ENCODE measurements at places on chromosomes 6 and 20. TPM values are rescaled to one million over a fixed set of nuclear protein-coding genes. Genes with fewer than 3 reads are reported as not detected.

- no peak for DNase-seq
Observed at GRCh38 chr6:105220186-105220585, 40.4 kb upstream of the POPDC3 start.

- DNase-seq, result no peak
Observed at GRCh38 chr6:155510879-155511278, 55.2 kb upstream of the NOX3 start.

- no peak for DNase-seq
Observed at GRCh38 chr6:4935486-4935885, 68.4 kb downstream of the RPP40 start.

GRCh38 chr6:135811644-135812526 lies 39.6 kb upstream of the PDE7B start:
- DNase-seq, result no peak

GRCh38 chr6:14727494-14728395 lies 518.1 kb upstream of the JARID2 start:
- no peak for DNase-seq

GRCh38 chr20:2230726-2231488 lies 64.9 kb upstream of the TGM3 start:
- DNase-seq, result no peak

The C6orf58 gene
- 1.2 TPM for polyA plus RNA-seq

The CLIC5 gene
- polyA plus RNA-seq, result 259 TPM

- no peak for DNase-seq
Observed at GRCh38 chr6:34600101-34600500, 44.0 kb upstream of the SPDEF start.

DNA sequence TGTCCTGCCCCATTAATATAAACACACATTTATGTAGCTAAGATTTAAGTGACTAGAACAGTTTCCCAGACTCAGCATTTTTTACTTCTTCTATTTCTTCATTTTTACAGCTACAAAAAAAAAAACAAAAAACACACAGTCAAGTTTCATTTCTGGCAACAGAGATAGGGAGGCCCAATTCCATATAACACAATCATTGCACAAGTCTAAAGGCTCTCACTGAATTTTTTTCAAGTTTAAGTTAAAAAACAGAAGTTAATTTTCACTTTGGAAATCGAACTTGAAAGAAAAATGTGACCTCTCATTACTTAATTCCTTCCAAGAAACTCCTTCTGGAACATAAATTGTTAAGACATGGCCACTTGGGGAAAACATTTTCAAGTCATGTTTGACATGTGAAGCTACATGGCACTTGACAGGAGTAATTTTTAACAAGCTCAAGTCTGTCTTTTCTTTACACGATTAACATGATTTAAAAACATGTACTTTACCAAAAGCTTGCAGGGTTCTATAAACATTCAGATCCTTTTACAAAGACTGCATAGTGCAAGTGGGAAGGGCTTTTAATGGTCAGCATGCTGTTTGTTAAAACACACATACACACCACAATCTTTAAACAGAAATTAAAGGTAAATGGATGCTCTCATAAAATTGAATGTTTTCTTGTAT lies 100.1 kb upstream of the CCDC28A start:
- peak; percentile 33 for DNase-seq

The ANKEF1 gene
- polyA plus RNA-seq, result 7.6 TPM

The PI16 gene
- polyA plus RNA-seq, result 9.7 TPM

The ENPP4 gene
- 21.9 TPM for polyA plus RNA-seq

- DNase-seq, result no peak
Observed at GRCh38 chr6:82712826-82713225, 349.2 kb downstream of the TPBG start.

- DNase-seq, result no peak
Observed at GRCh38 chr6:31711233-31711632, 3.9 kb upstream of the LY6G6D start.

- no peak for DNase-seq
Observed at GRCh38 chr6:130620338-130620781, 206.8 kb upstream of the SMLR1 start.

DNA sequence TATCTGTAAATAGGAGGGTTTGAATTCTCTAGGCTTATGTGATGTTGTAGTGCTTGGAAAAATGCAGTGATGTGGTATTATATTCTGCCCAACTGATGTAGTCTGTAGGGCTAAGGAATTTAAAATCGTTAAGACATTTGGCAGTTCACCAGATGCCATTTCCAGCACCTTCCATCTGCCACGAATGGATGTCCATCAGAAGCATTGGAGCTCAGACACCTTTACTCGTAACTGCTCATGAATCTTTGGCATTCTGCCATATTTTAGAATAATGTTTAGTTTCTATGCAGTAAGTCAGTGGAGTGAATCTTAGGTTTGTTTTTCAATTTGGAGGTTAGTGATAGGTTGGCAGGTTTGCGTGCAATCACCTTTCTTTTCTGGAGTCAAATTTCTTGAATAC lies 2.4 kb upstream of the SYTL3 start:
- no peak for DNase-seq

DNA sequence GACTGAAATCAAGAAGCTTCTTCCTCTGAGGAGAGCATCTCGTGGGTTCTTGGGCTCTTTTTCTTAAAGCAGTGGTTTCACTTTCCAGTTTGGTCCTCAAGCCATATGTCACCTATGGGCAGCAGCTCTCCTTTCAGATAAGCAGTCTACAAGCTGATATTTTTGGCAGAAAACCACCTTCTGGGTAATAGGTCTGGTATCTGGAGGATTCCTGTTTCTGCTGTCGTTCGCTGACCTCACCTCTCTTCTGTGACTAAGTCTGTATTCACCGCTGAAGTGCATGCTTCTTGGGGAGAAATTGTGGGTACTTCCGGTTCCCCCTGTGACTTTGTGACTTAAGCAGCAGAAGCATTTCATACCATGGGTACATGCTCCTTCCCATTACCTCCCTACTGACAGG lies 193.6 kb downstream of the EDN1 start:
- DNase-seq, result no peak

DNA sequence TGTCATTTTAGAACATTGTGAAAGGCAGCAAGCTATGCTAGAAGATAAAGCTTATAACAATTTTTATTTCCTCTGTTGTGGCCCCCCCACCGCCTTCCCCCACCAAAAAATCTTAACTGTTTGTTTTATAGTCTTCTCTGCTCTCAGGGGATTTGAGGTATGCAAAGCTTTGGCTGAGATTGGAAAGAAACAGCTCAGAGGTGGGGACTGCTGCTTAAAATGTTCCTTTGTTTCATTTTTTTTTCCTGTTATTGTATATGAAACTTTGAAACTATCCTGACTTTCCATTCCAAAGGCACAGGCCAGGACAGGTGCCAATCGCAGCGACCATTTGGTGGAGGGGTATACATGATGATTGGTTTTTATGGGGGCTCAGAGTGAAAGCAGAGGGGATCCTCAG lies 114.7 kb upstream of the PHACTR1 start:
- DNase-seq, result no peak

GRCh38 chr20:31945785-31946184 lies 6.1 kb downstream of the PDRG1 start:
- DNase-seq, result no peak

- DNase-seq, result no peak
Observed at GRCh38 chr6:111445861-111446267, 37.2 kb downstream of the REV3L start.

GRCh38 chr6:120876424-120876823 lies 457.9 kb downstream of the TBC1D32 start:
- DNase-seq, result no peak

DNA sequence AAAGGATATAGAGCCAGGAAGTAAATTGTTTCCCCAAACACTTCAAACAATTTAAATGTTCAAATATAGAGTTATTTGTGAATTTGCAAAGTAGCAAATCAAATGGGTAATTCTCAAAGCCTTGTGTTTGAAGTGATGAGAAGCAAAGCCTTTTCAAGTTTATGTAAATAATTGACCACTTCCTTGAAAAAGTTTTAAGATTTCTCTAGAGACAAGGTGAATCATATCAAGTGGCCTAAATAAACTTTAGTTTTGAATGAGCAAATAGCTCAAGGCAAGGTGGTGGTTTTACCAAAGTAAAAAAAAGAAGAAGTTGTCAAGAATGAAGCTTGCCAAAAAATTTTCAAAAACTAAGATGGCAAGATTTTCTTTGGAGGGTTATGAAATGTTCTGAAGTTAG lies 42.6 kb upstream of the IFNGR1 start:
- DNase-seq, result no peak
